ENCODE measurements at places on chromosomes 16 and 17.

- DNase-seq: no peak
Observed at GRCh38 chr17:76438906-76439305, 14.0 kb downstream of the UBE2O start.

- no peak for DNase-seq
Observed at GRCh38 chr16:89410794-89411309, 79.5 kb downstream of the ANKRD11 start.

DNA sequence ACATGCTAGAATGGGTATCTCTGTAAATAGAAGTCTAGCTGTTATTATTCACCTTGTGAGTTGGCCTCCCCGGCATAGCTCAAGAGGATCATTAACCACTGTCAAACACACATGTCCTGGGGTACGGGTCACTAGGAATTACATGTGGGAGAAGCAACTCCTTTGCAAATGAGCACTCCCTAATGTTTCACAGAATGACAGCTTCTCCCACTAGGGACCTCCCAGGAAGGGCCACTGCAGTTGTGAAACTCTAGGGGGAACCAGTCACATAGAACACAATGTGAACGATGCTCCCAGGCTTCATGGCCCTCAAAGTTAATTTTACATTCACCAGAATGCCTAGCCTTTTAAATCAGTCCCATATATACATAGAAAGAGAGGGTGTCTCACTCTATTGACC is 12.4 kb upstream of the ZNF19 start:
- DNase-seq: no peak

- DNase-seq: no peak
Observed at GRCh38 chr17:78377858-78378224, 608 bp upstream of the PGS1 start.

GRCh38 chr17:35095741-35096140 is 23.9 kb downstream of the RAD51D start:
- DNase-seq: no peak

- DNase-seq: no peak
Observed at GRCh38 chr16:11372829-11373306, 27.6 kb downstream of the RMI2 start.

DNA sequence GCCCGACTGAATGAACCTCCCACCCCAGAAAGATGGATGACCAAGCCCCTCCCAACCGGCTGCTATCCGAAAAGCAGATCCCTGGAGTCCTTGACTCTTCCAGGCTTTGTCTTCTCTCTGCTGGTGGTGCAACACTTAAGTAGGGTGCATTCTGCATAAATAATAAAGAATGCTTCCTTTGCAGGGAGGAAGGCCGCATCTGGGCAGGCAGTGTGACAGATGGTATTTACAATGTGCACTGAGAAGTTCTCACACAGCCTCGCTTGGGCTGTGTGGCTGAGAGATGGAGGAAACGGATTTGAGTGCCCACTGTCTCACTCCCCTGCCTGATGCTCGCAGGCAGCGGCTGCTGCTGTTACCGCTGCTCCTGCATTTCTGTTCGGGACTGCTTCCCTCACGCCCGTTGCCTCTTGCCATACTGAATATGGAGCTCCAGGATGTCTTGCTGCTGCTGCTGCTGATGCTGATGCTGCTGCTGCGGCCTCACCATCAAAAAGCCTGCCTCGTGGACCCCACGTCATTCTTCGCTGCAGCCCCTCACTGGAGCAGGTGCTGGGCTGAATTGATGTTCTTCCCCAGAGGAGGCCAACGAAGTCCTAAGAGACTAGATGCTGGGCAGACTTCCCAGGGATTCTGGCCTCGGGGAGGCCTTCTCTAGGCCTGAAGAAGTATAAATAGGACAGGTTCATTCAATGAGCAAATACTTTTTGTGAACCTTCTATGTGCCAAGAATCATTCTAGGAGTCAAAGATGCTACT is 7.1 kb upstream of the RHBDL3 start:
- no peak for DNase-seq

- DNase-seq: no peak
Observed at GRCh38 chr16:9370061-9370491, 278.6 kb downstream of the HAPSTR1 start.

Measured in stimulated activated CD8-positive, alpha-beta memory T cell treated with anti-CD3 and anti-CD28 coated beads, Interleukin-7, amount 100 ng/mL, for 1 hour (primary cell).